ENCODE measurements at places on chromosomes 6 and 20.

- DNase-seq: no peak
These were observed 869 bp downstream of the COL21A1 start for GRCh38 chr6:56246541-56246880.

GRCh38 chr6:170271771-170272314 is 19.0 kb downstream of the DLL1 start:
- no peak for DNase-seq

DNA sequence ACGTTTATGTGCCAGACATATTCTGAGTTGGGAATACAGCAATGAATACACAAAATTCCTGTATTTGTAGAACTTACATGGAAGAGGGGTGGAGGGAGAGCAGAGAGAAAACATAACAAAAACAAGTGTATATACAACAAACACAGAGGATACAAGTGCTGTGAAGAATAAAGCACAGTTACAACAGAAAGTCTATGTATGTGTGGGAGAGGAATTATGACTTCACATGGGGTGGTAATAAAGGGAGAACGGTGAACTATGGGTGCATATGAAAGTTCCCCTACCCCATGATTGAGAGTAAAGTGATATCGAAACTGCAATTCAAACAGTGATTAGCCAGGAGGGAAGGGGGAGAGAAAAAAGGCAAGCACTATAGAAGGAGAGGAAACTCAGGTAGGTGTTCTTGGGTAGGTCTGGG is 24.6 kb downstream of the HBS1L start:
- no peak for DNase-seq

DNA sequence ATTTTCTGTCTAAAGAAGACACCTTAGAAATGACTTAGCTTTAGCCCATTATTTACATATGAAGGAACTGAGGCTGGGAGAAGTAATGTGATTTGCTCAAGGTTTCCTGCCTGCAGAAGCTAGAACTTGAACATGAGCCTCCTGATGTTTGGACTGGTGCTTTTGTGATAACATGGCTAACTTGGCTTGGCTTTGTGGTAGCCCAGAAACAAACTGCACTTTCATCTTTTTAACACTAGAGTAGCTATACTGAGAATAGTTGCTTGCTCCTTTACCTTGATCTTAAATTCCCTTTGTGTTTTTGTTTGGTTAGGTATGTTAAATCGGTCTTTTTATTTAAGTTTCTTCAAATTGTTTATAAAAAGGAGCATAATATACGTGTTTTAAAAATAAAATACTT is 163.5 kb upstream of the MANEA start:
- DNase-seq: no peak

- DNase-seq: no peak
These were observed 7.4 kb downstream of the ADAM33 start for GRCh38 chr20:3674447-3674846.

DNA sequence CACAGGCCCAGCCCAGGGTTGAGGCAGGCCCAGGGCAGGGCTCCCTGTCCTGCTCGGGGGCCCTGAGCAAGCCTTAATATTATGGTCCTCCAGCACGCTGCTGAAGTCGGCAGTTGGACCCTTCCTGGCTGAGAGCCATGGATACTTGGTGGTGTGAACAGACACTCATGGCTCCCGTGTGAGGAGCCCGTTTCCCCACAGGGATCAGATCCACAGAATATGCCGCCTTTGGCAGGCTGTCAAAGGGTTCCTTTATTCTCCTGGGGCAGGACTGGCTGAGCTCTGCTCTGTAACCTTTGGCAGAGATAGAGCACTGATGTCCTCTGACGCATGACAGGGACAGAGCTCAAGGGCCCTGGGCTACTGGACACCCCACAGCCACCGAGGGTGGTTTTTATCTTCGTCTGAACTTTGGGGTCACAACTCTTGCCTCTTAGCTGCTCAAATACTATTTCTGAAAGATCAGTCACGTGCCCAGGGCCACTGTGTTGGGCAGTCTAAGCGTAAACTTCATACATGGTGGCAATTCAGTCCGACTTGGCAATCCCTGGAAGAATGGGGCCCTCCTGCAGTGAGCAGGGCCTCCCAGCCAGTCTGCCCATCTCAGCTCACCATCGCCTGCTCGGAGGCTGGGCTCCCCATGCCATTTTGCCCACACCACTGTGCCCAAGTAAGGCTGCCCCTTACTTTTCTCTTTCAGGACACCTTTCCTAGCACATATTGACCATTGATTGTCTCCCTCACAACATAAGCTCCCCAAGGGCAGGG is 49.1 kb downstream of the TTI1 start:
- no peak for DNase-seq

DNA sequence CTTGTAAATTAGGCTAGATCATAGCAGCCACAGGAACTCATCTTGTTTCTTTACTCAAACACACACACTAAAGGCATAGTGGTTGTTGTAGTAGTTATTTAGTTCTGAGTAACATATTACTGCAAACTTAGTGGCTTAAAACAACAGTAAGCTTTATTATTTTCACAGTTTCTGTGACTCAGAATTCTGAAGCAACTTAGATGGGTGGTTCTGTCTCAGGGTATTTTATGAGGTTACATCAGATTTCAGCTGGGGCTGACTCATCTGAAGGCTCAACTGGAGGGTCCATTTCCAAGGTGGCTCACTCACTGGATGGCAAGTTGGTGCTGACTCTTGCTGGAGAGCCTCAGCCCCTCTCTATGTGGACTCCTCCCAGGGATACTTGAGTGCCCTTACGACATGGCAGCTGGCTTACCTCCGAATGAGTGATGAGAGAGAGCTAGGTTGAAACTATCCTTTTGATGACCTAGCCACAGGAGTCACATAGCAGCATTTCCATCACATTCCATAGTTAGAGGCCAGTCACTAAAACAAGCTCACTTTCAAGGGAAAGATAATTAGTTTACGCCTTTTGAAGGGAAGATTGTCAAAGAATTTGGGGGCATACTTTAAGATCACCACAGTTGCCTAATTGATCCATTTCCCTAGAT is 136.5 kb upstream of the PRND start:
- peak; percentile 68 for DNase-seq

GRCh38 chr20:21019814-21020658 is 86.1 kb downstream of the LINC00237 start:
- DNase-seq: no peak

- DNase-seq: no peak
These were observed 56.1 kb upstream of the SGK1 start for GRCh38 chr6:134373993-134374392.

DNA sequence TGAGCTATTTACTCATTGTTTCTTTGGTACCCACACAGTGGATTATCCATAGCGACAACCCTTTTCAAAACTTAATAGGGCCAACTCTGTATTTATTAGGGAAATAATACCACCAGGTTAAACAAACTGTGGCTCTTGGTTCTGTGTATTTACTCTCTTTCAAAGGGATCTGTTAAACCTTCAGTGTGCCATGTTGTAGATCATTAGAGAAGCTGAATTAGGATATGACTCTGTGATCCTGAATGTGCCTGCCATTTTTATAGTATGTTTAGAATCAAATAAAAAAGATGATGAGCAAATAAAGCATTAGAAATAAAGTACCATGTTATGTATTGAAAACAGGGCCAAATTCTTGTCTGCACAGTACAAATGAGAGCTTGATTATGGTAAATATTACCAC is 25.0 kb upstream of the SLC35D3 start:
- DNase-seq: no peak

DNA sequence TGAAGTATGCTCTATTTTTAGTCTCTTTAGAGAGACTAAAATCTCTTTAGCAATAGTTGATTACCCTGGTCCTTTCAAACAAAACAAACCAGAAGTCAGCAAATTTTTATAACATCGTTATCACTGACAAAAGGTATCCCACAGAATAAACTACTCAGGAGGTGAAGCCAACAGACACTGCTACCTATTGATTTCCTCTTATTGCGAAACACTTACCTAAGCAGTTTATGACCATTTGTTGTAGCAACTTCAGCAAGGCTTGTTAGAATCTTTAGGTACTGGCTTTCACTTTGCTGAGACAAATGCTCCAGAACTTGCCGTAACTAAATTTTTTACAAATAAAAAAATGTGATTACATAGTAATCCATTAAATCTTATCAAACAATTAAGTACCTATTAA is 64.4 kb downstream of the HACE1 start:
- DNase-seq: peak; percentile 12

DNA sequence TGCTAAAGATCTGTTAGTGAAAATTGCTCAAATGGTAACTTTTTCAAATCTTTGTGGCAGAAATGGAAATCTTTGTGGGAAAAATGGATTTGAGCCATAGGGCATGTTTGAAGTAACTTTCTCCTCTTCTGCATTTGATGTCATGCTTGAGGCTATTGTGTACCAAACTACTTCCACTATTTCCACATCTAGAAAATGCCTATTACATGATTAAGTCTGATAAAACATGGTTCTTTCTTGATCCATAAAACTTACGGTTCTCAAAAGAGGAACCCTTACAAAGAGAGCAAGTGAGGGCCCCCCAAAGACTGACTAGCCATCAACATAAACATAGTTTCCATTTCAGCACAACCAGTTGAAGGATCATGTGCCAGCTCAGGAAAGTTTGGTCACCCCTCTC is 150.6 kb downstream of the NFATC2 start:
- DNase-seq: no peak

GRCh38 chr20:62010551-62011402 is 54.9 kb downstream of the TAF4 start:
- peak; percentile 10 for DNase-seq
